ENCODE measurements at places on chromosomes 16 and 17.

GRCh38 chr17:46817151-46817900 lies 1.2 kb downstream of the WNT3 start:
- no peaks in the 10 kb centered on the region for H3K36me3 ChIP-seq
- H3K4me1 ChIP-seq: no peaks in the 10 kb centered on the region
- no peak overlapping the region for H3K4me3 ChIP-seq
- no peak overlapping the region for H3K27ac ChIP-seq
- DNase-seq: no peak

- H3K27me3 ChIP-seq: no peaks in the 10 kb centered on the region
- DNase-seq: peak; percentile 46
- peak overlapping the region; percentile 1 for H3K27ac ChIP-seq
- peaks cover 2% of the 10 kb centered on the region for H3K36me3 ChIP-seq
- peaks cover 22% of the 10 kb centered on the region for H3K4me1 ChIP-seq
- H3K4me3 ChIP-seq: peak overlapping the region; percentile 46
Observed at GRCh38 chr17:29567554-29568330, 759 bp upstream of the TP53I13 start.

DNA sequence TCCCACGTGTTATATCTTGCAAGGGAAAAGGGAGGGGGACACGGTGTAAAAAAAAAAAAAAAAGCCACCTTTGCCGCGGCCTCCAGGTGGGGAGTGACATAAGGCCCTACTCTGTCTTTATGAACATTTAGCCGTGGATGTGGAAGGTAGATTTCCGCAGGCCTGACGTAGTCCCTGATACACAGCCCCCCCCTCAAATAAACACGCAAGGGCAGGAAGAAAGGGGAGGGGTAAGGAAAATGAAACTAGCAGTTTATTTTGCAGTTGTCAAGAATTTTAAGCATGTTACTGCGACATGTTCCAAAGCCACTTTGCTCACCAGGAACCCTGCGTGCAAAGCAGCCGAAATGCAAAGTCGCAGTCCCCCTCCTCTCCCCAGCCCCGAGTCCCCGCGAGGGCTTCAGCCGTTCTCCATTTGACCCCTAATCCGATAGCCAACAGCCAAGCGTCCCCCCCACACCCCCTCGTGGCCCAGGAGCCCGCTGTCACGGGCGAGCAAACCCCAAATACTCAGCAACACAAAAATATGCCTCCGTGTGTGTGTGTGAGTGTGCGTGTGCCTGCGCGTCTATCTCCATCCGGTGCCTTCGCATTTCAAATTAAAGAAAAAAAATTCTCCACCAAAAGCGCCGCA lies 1.2 kb downstream of the CBX4 start:
- H3K27ac ChIP-seq: no peak overlapping the region
- peaks cover 3% of the 10 kb centered on the region for H3K36me3 ChIP-seq
- H3K4me1 ChIP-seq: peaks cover 7% of the 10 kb centered on the region
- DNase-seq: no peak

DNA sequence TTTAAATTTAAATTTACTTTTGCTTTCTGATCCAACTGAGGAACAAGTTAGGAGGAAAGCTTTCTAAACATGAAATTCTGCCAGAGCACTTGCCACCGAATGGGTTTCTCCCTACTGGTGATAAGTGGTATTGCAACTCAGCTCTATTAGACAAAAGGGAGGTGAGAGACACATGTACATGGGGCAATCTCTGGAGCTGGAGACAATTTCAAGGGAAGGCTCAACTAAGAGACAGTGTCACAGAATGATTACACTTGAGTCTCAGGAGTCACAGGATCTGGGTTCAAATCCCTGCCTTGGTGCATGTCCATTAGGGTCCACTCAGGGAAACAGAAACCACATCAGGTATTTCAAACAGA lies 37.4 kb downstream of the SOCS1 start:
- H3K27me3 ChIP-seq: no peaks in the 10 kb centered on the region
- H3K4me3 ChIP-seq: no peak overlapping the region
- H3K4me1 ChIP-seq: no peaks in the 10 kb centered on the region
- DNase-seq: no peak
- H3K27ac ChIP-seq: no peak overlapping the region
- H3K36me3 ChIP-seq: no peaks in the 10 kb centered on the region

- no peak overlapping the region for H3K27ac ChIP-seq
- peaks cover 2% of the 10 kb centered on the region for H3K36me3 ChIP-seq
- no peak overlapping the region for H3K4me3 ChIP-seq
Observed at GRCh38 chr17:81978524-81979298, 1.3 kb downstream of the ASPSCR1 start.

Data from endothelial cell of umbilical vein (primary cell).